ENCODE measurements at places on chromosomes 3 and 15. TPM values are rescaled to one million over a fixed set of nuclear protein-coding genes. Genes with fewer than 3 reads are reported as not detected.

Gene SHF
- total RNA-seq = 7.4 TPM

Gene GHSR
- total RNA-seq = not detected

Gene C2CD4A
- 0.75 TPM for total RNA-seq

Gene ANKRD63
- not detected for total RNA-seq

Gene NANOGP8
- total RNA-seq = 1.1 TPM

Gene ZIC1
- not detected for total RNA-seq

Gene SERINC4
- total RNA-seq = not detected

Gene GCSAM
- total RNA-seq = 0.68 TPM
